HCT116 (cell line): ENCODE measurements at places on chromosomes 7 and 10. TPM values are rescaled to one million over a fixed set of nuclear protein-coding genes. Genes with fewer than 3 reads are reported as not detected.

DNA sequence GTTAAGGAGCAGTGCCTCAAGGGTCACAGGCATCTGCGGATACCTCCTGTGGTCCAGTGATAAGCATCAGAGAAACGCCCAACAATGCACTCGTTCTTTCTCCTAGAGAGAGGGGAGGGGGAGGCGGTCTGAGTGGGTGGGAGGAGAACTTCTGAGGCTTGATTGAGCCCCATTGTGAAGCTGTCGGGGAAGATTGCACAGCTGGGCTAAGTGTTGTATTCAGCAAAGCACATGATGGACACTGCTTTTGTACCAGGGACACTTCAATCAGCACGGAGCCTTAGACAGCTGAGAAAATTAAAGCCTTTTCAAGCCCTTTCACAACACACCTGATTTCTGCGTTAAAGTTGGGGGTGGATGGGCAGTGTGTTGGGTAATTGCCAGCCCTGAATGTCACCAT is 230.3 kb upstream of the GHITM start:
- DNase-seq, result no peak

DNA sequence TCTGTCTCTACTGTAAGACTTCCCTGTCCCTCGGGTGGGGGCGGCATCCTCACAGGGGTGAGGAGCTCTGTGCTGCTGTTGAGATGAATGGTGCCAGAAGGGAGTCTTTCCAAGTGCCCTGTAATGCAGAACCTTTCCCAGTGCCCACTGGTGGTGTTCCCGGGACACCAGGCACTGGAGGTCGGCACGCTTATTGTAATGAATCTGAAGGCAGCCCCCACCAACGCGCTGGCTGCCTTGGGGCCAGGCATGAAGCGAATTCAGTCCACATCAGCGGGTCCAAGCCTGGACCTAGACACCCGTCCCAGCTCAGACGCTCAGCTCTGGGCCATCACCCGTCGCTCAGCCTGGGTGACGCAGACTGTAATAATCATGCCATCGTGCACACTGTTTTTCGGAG is 592.9 kb downstream of the DNAJB6 start:
- no peak for DNase-seq

The TSPAN33 gene
- 22.2 TPM for total RNA-seq

DNA sequence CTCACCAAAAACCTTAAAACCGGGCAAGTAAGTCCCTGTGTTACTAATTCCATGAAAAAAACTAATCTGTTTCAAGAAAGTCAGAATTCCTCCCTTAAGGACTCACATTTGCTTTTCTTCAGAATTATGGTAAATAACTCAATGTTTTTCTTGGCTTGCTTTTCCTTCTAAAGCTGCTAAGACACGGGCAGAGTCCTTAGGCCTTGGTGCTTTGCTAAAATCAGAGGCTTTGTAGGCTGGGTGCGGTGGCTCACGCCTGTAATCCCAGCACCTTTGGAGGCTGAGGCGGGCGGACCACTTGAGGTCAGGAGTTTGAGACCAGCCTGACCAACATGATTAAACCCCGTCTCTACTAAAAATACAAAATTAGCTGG is 32.0 kb downstream of the GNA12 start:
- DNase-seq, result no peak

- DNase-seq, result no peak
Observed at GRCh38 chr7:1076184-1077072, 11.5 kb upstream of the GPER1 start.

The MMRN2 gene
- total RNA-seq, result 8.3 TPM

The ANKRD7 gene
- not detected for total RNA-seq

GRCh38 chr10:5679606-5680005 is 5.0 kb upstream of the TASOR2 start:
- DNase-seq, result no peak

The CDK5 gene
- total RNA-seq, result 19.8 TPM

- no peak for DNase-seq
Observed at GRCh38 chr10:43327986-43328385, 43.5 kb upstream of the FXYD4 start.

- no peak for DNase-seq
Observed at GRCh38 chr10:27746397-27747095, 927 bp upstream of the MKX start.

GRCh38 chr7:43649755-43650274 is 66.9 kb downstream of the STK17A start:
- no peak for DNase-seq

- DNase-seq, result no peak
Observed at GRCh38 chr10:95860166-95860940, 47.4 kb upstream of the CC2D2B start.

DNA sequence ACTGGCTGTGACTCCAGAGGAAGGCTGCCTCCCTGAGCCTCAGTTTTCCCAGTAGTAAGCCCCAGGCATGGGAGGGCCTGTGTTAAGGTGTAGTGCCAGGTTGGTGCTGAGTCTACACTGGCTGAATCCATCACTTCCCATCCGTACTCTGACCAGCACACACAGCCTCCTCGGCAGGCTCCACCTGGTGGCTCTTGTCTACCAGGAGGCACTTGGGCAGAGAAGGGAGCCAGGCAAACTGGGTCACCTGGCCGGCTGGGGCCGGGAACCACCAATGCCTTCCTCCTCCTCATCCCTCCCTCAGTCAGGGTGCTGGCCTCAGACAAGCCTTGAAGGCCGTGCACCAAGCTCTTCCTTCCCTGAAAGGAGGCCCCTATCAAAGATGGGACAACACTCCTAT is 75.7 kb downstream of the CHST15 start:
- DNase-seq, result no peak

GRCh38 chr7:129773871-129774270 is 162.4 kb downstream of the NRF1 start:
- no peak for DNase-seq
